A549 treated with DMSO at 1 μM for 4 hours (cell line): ENCODE measurements at places on chromosomes 1 and 21. TPM values are rescaled to one million over a fixed set of nuclear protein-coding genes. Genes with fewer than 3 reads are reported as not detected.

Gene CRYBG2
- 1.5 to 2.3 TPM (median 1.7 TPM) in 5 replicates for total RNA-seq

Gene FAM177B
- not detected in 5 replicates for total RNA-seq

Gene WNT3A
- 0.02 to 0.05 TPM in 2 of 5 replicates, not detected in the others for total RNA-seq

Gene AUNIP
- total RNA-seq, result 6.0 to 8.5 TPM (median 6.3 TPM) in 5 replicates

Gene DNALI1
- 0.02 to 0.43 TPM (median 0.05 TPM) in 3 of 5 replicates, not detected in the others for total RNA-seq

Gene INKA2
- 1.5 to 3.1 TPM (median 1.9 TPM) in 5 replicates for total RNA-seq

Gene LCE2A
- total RNA-seq, result not detected in 5 replicates

Gene KRTAP7-1
- not detected in 5 replicates for total RNA-seq

Gene PTTG1IP
- 90.5 to 112 TPM (median 103 TPM) in 5 replicates for total RNA-seq

Gene BGLAP
- total RNA-seq, result 0.40 to 0.53 TPM (median 0.46 TPM) in 3 of 5 replicates, not detected in the others

Gene PAFAH2
- 7.3 to 9.8 TPM (median 8.0 TPM) in 5 replicates for total RNA-seq

Gene MRPS21
- total RNA-seq, result 79.5 to 91.7 TPM (median 80.4 TPM) in 5 replicates

Gene TMEM200B
- total RNA-seq, result 0.06 to 0.10 TPM (median 0.09 TPM) in 4 of 5 replicates, not detected in the other

Gene IGSF3
- total RNA-seq, result 19.0 to 26.5 TPM (median 23.3 TPM) in 5 replicates
